ENCODE measurements at places on chromosomes 6 and 20.

DNA sequence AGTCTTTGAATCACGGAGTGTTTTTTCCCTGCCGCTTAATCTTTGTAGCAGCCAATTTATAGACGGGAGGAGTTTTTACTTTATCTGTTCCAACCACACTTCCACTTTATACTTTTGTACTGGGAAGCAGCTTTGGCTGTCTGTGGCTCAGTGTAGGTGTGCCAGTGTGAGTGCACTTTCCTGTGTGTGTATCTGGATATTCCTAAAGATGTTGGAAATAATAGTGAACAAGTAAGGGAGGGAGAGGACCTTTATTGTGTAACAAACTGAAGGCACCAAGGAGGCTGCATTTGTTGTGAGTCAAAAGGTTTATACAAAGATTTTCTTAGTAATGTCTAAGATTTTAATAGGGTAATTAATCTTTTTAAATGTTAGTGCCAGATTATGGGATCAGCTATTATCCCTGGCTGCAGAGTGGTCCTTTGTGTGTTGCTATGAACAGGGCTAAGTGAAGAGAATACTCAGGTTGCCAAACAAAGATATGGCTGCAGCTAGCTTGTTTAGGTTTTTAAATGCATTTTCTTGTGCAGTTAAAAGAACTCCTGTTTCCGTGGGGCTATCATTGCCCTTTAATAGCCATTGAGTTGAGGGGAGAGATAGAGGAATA, 226.3 kb downstream of the RNF144B start:
- DNase-seq, result no peak

DNA sequence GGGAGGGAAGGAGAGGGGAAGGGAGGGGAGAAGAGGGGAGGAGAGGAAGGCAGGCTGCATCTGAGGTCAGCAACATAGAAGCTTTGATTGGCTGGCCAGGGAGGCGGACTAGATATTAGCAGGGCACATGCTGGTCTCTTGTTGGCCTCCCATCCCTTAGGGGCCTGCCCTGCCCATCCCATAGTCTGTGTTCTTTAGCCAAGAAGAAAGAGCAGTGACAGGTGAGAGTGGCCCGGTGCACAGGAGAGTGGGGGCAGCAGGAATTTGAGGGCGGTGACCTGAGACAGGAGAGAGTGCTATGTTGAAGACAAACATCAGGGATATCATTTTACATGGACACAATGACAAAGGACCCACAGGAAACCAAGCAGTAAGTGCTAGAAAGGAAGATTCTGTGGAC, 413.5 kb downstream of the SYNE1 start:
- no peak for DNase-seq

DNA sequence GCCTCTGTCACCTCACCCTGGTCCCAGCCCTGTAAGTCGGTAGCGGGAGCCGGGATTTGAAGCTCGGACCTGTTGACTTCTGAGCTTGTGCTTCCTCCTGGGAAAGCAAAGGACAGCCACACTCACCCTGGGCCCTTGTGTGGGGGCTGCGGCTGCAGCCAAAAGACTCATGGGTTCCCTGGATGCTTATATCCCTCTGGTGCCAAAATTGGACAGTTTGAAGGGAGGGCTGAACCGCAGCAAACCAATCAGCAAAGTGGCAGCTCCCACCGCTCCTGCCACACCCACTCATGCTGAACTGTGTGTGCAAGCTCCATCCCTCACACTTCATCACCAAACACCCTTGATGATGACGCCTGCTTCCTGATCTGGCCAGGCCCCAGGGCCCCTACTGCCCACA, 3.9 kb upstream of the CCN5 start:
- no peak for DNase-seq

- DNase-seq, result no peak
Observed at GRCh38 chr6:106069478-106069877, 16.7 kb upstream of the PRDM1 start.

GRCh38 chr6:136383268-136383937, 93.8 kb upstream of the BCLAF1 start:
- DNase-seq, result no peak

DNA sequence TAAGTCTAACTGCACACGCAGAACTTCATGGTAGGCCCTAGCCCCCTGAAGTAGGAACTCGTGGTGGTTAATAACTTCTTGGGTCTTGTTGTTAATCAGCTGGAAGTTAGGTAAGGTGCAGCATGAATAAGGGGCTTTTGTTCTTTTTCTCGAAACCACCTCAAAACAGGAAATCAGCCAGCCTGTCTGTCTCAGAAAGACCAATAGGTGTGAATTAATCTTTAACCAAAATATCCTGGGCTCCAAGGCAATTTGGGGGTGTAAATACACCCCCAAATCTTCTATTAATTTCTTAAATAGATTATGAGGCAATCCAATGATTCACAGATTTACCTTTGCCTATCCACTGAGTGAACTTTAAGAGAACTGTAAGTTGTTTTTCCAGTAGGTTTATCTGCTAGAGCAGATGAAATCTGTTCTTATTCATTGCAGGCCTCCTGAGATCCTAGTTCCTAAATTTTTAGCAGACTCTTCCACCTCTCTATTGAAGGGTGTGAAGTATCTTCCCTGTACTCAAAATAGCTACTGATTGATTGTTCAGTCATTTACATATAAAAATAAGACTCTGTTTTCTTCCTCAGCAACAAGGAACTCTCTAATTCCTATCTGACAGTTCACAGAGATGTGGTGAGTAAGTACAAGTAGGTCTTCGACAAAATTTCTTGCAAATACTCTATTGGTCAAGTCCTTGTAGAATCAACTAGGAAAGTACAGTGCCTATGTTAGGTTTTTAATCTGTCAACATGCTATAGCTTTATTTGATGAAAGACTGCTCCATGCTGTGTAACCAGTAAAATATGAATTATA, 427.1 kb upstream of the NOX3 start:
- DNase-seq, result no peak

DNA sequence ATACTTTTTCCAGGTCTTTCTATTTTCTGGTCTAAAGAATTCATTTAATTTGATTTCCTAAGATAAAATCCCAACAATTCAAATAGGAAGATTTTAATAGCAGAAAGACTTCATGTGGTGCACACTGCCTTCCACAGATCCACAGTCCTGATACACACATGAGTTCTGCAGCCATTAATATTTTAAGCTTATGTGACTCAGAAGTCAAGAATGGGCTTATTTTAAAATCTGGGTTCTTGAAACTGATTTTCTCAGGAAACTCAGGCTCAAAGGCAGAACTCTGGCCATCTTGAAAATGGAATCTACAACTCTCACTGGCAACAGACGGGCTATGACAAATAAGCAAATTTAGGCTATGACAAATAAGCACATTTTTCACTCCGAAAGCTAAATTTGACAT, 88.2 kb downstream of the COL12A1 start:
- no peak for DNase-seq

DNA sequence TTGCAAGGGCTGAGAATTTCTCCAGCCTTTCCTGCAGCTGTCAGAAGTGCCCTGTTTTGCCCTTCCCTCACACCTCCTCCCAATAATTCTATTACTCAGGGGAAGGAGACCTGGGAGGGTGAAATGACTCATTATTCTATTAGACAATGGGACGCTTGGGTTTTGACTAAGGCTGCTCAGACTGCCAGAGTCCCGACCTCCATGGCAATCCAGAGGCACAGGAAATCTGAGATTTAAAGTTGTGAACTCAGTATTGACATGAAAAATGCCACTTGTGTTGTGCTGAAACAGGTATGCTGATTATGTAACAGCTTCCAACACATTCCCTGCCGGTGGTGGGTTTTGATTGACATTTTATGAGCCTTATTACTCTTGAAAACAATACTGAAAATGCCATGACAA, 625.9 kb upstream of the FLRT3 start:
- DNase-seq, result no peak

GRCh38 chr6:89023591-89024441, 56.7 kb upstream of the PNRC1 start:
- DNase-seq, result no peak

DNA sequence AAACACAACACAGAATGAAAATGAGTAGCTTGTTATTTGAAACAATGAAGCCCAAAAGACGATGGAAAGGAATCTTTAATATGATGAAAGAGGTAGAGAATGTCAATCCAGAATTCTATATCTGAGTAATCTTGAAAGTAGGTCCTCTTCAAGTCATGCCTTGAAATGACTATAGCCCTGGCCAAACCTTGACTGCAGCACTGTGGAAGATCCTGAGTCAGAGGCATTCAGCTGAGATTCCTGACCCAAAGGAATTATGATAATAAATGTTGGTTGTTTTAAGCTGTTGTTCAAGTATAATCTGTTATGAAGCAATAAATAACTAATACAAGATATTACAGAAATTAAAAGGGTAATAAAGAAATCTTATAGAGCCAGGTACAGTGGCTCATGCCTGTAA, 64.8 kb downstream of the IBTK start:
- no peak for DNase-seq

DNA sequence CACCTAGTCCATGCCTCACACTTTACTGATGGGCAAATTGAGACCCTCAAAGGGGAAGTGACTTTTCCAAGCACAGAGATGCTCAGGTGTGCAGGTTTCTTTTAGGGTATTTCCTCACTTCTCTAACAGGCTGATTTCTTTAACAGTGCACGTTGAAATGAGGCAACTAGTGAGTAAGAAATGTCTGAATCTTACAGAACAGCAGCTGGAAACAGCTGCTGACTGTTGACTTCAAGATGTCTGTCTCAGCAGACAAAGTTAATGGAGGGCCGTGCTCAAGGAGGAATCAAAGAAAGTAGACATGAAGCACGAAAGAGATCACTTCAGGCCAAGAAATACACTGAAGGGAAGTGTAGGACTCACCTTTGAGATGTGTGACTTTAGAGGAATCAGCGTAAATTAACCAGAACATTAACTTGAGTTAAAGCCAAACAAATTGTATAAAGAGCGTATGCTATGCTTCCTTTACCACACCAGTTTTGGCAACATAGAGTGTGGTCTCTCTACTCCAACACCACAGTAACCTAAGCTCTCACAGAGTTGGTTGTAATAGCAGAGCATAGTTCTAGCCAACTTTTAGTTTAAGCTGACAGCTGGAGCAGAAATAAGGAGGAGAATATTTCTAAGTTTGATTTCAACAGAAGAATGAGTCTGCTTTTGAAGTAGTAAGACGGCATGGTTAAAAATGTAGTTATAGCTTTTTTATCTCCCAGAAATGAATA, 60.9 kb downstream of the SAMD3 start:
- DNase-seq, result no peak

GRCh38 chr20:1041845-1042390, 39.8 kb upstream of the RSPO4 start:
- no peak for DNase-seq

- no peak for DNase-seq
Observed at GRCh38 chr6:5084360-5084780, 771 bp upstream of the PPP1R3G start.

DNA sequence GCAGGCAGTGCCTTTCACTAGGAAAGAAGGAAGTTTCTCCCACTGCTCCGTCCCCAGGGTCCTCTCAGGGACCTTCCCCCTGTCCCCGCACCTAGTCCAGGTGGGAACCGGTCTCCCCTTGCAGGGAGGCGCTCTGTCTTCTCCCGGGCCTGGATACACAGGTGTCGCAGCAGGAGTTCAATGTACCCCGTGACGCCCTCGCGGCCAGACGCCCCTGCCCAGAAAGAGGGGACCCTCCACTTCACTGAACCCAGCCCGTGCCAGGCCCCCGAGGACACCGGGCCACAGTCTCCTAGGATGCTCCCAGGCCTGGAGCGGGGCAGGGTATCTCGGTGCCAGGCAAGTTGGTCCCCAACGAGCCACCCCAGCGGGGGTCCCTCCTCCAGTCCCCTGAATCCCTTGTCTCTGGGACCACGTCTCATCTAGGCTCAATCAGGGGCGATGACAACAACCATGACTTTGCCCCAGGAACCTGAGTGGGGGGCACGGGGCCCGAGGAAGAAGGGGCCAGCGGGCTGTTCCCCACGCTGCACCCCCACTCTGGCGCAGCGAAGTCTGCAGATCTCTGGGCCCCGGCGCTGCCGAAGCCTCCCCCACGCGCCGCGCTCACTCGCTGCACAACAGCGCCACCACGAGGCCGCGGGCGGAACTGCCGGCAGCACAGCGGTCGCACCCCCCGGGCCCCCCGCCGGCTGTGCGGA, 103.0 kb downstream of the EDN3 start:
- DNase-seq, result peak; percentile 93

- DNase-seq, result no peak
Observed at GRCh38 chr6:1091900-1092299, 220.0 kb upstream of the FOXQ1 start.

DNA sequence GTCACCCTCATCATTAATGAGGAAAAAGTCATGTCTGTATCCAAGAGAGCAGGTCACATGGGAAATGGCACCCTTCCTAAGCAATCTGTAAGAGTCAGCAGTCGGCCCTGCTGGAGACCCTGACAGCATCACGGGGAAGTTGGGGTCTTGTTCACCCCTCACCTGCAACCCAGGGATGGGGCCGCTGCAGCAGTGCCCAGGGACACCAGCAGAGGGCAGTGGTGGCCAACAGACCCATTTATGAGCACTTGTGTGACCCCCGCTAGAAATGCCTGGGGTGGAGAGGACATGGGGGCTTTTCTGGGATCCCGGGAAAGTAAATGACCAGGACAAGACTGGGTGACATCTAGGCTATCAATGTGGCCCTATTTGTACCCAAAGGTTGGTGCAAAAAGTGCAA, 35.9 kb downstream of the ANKRD60 start:
- DNase-seq, result no peak

DNA sequence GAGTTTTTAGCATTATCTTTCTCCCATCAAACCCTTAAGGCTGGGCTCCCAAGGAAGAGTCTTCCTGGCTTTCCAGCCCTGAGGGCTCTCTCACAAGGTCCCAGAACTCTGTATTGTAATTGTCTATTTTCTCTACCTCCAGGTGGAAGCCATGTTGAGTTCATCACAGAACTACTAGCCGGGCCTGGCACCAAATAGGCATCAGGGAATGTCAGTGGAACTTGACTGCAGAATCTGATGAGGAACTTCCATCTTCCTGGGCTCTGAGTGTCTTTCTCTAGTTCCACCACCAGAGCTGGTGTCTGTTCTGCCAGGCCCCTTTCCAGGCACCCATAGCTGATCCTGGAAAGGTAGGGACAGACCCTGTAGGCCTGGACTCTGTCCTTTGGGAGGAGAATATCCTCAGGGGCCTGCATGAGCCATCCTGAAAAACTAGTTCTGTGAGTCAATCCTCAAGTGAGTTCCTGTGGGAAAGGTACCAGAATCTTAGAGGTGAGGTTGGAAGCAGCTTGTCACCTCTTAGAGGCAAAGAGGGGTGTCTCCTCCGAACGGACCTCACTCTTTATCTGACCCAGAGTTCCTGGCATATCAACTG, 11.1 kb upstream of the TOP1 start:
- DNase-seq, result no peak

GRCh38 chr6:27893836-27894807, 18.1 kb downstream of the OR2B2 start:
- DNase-seq, result peak; percentile 92

DNA sequence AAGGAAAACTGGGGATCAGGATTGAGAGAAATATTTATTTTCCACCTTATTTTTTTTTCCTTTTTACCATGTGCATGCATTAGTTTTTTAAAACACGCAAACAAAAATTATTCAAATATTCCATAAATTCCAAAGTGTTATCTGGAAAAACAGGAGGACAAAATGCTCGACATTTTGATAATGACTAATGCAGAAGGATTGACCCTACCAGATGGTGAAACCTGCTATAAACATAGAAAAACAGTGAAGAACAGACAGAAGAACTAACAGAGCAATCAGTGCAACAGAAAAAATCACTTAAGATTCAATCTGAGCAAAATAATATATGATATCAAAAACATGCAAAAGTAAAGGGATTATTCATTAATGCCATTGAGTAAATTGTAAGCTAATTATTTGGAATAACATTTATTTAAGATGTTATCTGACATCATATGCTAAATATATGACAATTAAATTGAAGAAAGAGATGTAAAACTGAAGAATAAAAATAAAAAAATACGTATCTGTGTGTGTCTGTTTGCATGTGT, 218.4 kb downstream of the LMBRD1 start:
- no peak for DNase-seq

- DNase-seq, result no peak
Observed at GRCh38 chr6:135537741-135538301, 40.3 kb upstream of the AHI1 start.
